Kidney capillary endothelial cell (primary cell): ENCODE measurements at places on chromosomes 16 and 17.

- no peak for DNase-seq
Measured at GRCh38 chr17:82831818-82832200, 8.0 kb downstream of the ZNF750 start.

- DNase-seq, result no peak
Measured at GRCh38 chr16:11535494-11535893, 51.2 kb downstream of the LITAF start.

DNA sequence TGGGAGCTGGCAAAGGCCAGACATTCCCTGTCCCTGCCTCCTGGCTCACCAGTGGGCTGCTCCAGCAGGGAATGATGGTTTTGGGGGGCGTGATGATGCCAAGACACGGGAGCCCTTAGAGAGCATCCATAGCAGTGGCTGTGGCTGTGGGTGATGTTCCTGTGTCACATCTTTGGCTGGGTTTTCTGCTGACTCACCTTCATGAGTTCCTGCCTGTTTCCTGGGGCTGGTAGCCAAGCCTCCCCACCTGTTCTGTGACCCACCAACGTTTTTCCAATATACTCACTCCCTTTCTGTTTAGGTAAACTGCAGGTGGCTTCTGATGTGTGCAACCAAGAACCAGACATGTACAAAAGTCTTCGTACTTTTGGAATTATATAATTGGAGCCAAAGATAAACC lies 16.5 kb upstream of the NF1 start:
- DNase-seq, result no peak

GRCh38 chr16:57997176-57997527 lies 3.3 kb downstream of the ZNF319 start:
- DNase-seq, result no peak

GRCh38 chr16:55328611-55329569 lies 4.9 kb downstream of the IRX6 start:
- DNase-seq, result no peak

DNA sequence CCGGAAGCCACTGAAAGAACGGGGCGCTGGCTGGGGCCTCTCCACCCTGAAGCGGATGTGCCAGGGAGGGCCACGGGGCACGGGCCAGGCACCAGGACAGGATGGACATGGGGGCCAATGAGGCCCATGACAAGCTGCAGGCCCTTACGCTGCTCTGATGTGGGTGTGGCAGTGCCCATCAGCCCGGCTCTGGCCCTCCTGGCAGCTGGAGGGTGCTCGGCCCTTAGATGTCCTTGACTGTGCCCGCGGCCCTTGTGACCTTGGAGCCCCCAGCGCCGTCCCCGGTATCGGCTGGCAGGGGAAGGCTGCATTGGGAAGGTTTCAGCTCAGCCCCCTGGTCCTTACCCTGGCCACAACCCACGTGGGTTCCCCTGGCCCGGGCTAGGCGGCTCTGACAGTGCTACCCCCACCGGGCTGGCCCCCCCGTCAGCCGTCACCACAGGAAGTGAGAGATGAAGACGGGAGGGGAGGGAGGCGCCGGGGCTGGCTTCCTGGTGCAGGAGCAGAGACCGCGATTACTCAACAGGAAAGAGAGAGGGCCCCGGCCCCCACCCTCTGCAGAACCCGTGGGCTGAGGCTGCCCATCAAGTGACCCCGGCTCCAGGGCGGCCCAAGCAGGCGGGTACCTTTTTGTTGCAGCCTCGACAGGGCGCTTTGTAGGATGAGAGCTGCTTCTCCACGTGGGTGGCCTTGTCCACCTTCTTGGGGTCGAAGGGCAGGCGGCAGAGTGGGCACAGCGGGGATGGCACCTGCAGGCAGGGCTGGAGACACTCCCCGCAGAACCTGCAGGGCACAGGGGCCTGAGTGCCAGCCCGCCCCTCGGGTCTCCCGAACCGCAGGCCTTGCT lies 5.3 kb downstream of the RNF166 start:
- DNase-seq, result peak; percentile 94

DNA sequence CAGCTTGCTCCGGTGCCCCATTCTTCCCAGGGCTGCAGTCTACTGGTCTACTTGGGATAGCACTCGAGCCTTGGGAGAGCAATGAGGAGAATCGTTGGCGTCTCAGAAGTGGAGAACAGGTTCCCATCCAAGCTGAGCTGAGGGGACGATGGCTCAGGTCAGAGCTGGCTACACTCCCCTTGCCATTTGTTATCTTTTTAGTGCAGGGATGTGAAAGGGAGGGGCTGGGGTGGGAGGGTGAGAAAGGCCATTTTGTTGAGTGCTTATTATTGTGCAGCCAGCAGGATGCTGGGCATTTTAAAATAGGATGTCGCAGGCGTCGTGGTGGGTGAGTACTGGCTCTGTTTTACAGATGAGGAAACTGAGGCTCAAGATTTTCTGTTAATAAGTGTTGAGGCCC lies 410.8 kb downstream of the SNX29 start:
- DNase-seq, result no peak

GRCh38 chr16:56558024-56558747 lies 6.7 kb upstream of the MT4 start:
- DNase-seq, result no peak

DNA sequence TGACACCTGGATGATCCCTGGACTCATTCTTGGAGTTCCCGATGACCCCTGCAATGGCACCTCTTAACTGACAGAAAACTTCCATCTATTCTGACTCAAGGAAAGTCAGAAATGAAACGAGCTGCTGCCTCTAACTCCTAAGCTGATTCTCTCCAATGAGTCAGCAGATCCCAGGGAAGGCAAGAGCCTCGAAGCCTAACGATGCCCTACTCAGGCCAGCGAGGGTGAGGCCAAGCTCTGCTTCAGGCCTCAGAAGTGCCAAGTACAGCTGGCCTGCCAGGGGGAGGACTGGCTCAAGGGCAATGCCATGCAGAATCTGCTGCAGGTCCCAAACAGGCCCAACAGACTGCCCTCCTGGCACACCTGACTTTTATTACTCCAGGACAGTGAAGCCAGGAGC lies 36.3 kb downstream of the PLXDC1 start:
- no peak for DNase-seq

DNA sequence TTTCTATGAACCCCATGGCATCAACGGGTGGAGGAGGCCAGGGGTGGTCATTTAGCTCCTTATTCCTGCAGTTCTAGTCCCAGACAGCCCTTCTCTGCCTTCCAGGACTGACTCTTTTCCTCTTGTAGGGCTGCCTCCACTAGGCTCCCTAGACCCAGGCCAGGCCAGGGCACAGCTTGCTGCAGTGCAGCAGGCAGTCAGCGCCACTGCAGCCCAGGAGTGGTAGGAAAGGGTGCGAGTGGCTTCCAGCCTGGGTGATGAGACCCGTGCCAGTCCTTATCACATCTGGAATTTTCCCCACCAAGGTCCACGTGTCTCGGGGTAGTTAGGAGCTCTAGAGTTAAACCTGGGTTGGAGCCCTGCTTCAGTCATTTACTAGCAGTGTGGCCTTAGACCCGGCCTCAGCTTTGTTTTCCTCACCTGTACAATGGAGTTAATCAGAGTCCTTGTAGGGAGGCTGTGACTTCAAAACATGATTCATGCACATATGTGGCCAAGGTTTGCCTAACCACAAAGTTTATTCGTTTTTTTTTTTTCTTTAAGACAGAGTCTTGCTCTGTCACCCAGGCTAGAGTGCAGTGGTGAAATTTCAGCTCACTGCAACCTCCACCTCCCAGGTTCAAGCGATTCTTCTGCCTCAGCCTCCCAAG lies 4.7 kb downstream of the SLC5A11 start:
- no peak for DNase-seq
